Central memory CD4-positive, alpha-beta T cell (primary cell): ENCODE measurements at places on chromosomes 16 and 17.

- no peak for DNase-seq
Observed at GRCh38 chr17:50596191-50597037, 35.9 kb downstream of the CACNA1G start.

- DNase-seq: no peak
Observed at GRCh38 chr17:57110152-57110542, 25.1 kb downstream of the AKAP1 start.

GRCh38 chr16:1871974-1872635, at the start of gene MEIOB:
MEIOB (minus strand) TSS chr16:1872164; CDS start chr16:1868175, 3,989 bp downstream.
- DNase-seq: no peak

DNA sequence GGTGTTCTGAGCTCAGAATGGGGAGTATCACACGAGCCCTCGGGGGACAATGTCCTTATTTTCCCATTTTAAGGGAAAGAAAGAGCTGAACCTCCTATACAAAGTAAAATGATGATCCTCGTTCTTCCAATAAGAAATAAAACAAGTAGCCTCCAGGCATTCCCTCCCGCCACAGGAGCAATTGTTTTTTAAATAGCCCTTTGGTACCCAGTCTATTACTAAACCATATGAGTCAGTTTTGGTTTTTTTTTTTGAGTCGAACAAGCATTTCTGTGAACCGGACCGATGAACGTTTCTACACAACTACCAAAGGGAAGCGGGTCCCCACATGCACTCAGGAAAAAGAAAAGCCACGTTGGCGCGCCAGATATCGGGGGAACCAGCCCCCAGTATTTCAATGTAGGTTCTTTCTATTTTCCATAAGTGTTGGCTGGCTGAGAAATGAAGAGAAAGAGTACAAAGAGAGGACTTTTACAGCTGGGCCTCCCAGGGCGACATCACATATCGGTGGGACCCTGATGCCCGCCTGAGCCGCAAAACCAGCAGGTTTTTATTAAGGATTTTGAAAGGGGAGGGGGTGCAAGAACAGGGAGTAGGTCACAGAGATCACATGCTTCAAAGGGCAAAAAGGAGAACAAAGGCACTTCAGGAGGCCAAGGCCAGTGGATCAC, 3.8 kb upstream of the DCXR start:
- DNase-seq: no peak

DNA sequence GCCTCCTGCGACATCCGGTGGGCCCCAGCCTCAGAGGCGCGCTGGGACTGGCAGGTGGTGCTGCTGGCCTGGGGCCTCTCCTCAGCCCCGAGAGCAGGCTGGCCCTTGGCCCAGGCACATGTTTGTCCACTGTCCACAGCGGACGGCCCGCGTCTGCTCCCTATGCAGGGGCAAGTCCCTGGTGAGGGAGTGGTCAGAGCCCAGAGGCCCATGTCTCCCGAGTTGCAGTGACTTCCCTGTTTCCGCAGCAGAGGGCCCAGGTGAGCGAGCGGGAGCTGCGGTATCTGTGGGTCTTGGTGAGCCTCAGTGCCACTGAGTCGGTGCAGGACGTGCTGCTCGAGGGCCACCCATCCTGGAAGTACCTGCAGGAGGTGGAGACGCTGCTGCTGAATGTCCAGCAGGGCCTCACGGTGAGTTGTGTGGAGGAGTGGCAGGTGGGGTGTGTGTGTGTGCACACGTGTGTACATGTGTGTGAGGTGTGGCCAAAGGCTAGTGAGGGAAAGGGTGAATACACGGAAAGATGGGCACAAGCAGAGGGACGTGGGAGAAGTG, 10.4 kb downstream of the IL34 start:
- no peak for DNase-seq

DNA sequence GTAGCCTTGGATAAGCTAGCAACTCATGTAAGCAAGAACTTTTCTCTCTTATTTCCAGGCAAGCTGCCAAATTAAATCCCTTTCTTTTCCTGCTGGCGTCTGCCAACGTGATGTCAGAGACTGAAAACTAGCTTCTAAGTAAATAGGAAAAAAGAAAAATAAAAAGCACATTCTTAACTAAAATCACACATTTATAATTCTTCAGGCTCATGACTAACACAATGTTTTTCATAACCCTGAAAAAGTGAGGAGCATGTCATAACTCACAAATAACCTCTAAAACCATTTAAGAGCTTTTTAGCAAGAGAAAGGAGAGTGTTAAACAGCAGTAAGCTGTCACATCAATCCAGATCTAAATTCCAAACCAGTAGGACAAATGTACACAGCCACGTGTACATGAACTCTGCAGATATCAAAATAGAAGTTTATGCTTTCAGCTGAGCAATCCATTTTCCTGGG, 110.0 kb downstream of the N4BP1 start:
- DNase-seq: no peak

DNA sequence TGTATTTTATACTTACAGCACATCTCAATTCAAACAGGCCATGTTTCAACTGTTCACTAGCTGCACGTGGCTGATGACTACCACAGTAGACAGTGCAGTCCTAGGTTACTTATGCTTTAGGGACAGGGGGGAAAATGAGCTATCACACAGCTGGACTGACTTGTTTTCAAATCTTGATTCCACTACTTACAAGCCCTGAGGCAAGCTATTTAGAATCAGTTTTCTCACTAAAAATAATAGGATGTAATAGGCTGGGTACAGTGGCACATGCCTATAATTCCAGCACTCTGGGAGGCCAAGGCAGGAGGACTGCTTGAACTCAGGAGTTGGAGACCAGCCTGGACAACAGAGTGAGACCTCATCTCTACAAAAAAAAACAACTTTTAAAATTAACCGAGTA, 10.3 kb downstream of the GLG1 start:
- DNase-seq: no peak

GRCh38 chr16:88638323-88639230, at the start of gene IL17C:
IL17C (plus strand) TSS chr16:88638572; CDS start chr16:88638642, 70 bp downstream.
- DNase-seq: peak; percentile 35

DNA sequence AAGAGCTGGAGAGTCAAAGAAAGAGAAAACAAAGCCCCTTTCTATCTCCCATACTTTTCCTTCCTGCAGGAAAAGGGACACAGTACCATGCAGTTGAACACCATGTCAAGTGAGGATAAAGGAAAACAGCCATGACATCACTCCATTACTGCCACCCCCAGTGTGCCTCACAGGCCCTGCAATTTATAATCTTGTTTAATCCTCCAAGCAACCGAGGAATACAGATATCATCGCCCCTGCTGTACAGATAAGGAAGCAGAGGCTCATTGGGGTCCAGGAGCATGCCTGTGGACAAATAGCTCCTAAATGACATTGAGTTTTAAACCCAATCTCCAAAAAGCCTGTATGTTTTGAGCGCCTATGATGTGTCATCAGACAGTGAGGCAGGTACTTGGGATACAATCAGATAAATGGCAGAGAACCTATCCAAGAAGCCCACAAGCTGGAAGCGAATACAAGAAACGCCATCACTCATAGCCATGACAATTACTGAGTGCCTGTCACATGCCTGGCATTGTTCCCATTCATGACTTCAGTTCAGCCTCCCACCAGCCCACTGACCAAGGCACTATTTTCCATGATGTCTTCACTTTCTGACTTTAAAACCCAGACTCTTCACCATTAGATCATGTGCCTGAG, 45.5 kb downstream of the CPPED1 start:
- no peak for DNase-seq

- DNase-seq: no peak
Observed at GRCh38 chr16:59385491-59385890, 651.4 kb upstream of the GOT2 start.

- peak; percentile 18 for DNase-seq
Observed at GRCh38 chr16:397135-397661, at the start of gene NME4. NME4 (plus strand) TSS chr16:397199; CDS start chr16:397223, 24 bp downstream.

- no peak for DNase-seq
Observed at GRCh38 chr17:81037026-81037797, 2.3 kb downstream of the BAIAP2 start.

DNA sequence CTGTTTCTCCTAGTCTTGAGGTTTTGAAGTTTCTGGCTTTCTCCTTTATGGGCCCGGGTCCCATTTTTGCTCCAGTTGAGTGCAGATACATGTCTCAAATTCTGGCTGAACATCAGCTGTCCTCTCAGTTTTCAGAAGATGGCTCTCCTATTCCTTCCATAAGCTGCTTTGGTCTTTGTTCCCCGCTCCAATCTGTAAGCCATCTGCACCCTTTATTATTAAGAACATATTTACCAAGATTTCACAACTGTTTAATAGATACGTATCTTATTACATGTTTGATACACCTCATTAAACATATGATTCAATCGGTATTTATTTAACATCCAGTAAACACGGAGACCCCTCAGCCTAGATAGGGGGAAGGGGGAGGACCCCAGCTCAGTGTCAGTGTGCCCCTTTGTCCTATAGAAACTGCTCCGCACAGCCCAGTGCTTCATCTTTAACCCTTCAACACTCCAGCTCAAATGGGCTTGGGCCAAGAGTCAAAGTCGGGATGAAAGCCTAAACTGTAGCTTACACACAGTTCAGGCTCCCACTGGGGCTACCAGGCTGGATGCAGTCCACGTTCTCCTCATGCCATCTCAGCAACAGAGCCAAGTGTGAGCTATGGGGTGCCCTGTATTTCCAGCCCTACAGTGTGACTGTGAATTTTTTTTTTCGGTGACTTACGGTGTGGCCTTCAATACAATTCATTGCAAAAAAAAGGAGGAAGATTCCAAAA, 166.0 kb upstream of the ZFHX3 start:
- no peak for DNase-seq

DNA sequence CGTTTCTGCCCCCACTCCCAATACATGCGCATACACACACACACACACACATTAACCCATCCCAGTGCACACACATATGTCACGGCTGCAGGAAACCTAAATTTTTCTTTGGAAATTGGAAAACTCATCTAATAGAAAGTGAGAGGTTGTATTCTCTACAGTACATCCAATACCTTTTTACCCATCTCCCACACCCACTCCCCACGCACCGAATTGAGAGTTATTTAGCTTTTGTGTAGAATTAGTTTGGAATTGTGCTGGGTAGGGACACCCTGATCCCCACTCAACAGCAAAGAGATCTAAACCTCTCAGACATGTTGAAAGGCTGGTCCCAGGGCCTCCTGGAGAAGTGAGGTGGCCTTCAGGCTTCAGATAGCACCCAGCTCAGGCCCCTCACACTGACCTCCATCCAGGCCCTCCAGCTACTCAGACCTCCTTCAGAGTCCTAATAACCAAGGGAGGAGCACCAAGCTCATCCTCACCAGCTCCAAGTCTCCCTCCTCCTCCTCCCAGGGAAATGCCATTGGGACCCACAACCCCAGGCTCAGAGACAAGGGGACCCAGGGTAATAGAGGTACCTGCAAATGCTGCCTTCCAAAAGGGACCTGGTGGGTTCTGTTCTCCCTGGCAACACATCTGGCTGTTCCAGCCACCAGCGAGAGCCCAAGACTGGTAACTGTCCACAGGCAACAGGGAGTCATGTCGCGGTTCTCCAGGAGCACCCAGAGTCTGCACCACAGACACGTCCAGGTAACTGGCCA, 955 bp downstream of the HOXB13 start:
- DNase-seq: no peak

GRCh38 chr16:27290562-27290961, 22.0 kb upstream of the NSMCE1 start:
- DNase-seq: no peak

DNA sequence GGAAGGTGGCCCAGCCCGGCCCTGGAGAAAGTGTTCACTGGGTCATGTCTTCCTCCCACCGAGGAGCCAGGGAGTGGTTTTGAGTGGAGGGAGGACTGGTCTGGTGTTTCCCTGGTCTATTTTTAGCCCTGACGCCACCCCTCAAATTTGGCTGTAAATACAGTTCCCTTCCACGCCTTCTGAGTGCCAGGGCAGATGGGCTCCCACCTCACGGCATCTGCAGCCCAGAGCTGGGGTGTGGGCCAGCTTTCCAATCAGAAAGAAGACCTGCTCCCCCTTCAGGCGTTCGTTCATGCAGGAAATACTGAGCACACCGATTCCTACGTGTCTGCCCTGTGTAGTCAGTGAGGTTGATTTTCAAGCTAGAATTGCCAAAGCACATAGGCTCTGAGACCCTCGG, 53.7 kb downstream of the SNX20 start:
- DNase-seq: peak; percentile 23

GRCh38 chr17:78769196-78769773, 12.8 kb downstream of the CYTH1 start:
- DNase-seq: no peak

DNA sequence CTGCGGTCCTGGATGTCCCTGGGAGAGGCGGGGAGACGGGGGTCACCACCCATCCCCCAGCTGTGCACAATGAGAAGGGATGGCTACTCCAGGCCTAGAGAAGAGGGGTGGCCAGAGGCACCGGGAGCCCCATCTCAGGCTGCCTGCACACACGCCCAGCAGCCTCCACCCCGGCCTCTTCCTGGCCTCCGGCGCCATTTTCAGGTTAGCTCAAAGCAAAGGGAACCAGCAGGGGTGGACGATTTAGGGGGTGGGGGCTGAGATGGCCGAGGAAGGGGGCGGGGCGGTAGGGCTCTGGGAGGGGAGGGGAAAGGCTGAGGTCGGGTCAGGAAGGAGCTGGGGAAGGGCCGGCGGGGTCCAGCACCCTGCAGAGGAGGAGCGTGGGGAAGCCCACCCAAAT, 42.8 kb downstream of the SRCIN1 start:
- no peak for DNase-seq

DNA sequence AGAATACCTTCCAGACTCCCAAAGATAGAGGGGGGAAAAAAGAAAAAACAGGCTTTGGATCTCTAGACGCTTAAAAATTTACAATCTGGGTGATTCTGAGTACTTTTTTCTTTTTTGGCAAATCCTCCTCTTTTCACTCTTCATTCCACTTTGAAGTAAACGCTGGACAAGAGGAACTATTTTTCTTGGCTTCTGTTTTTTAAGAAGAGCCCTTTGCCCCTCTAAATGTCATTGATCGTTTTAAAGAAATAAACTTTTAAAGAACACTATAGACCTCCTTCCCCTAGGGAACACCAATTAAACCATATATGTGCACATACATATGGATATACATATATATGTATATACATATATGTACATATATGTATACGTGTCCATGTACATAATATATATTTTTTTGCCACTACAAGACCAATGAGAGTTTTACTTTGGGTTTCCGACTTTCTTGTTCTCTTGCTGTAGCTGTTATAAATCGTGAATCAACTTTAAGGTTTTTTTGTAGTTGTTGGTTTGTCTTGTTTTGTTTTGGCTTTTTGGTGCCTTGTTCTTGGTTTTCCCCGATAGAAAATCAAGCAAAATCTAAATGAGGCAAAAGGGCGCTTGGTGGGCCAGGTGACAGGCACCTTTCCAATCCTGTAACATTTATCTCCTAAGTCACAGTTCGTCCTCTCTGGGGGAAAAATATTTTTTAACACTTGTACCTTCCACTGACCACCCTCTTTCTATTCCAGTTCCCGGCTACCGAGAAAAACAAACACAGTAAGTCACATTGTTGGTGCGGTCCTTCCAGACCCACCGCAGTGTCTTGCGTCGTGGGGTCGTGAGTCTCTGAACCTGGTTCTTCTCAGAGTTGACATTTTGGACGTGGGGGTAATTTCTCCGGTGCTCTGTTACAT, 4.4 kb downstream of the FOXF1 start:
- no peak for DNase-seq

- no peak for DNase-seq
Observed at GRCh38 chr16:85304337-85304736, 192.1 kb upstream of the CIBAR2 start.

- DNase-seq: no peak
Observed at GRCh38 chr17:13961265-13961664, 108.0 kb upstream of the COX10 start.

DNA sequence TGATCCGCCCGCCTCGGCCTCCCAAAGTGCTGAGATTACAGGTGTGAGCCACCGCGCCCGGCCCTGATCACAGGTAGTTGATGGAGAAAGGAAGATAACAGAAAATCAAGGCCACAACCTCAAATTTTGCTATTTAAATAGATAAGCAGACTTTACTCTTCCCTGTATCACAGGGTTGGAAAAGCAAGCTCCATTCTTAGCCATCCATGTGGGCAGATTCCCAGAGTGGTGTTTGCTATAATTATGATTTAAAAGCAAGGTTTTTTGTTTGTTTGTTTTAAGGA, 44.4 kb downstream of the TUBD1 start:
- DNase-seq: no peak
